Foreskin keratinocyte (primary cell): ENCODE measurements at places on chromosomes 11 and 22. TPM values are rescaled to one million over a fixed set of nuclear protein-coding genes. Genes with fewer than 3 reads are reported as not detected.

- DNase-seq: no peak
These were observed 111.6 kb downstream of the CRYBB2 start for GRCh38 chr22:25331050-25331449.

DNA sequence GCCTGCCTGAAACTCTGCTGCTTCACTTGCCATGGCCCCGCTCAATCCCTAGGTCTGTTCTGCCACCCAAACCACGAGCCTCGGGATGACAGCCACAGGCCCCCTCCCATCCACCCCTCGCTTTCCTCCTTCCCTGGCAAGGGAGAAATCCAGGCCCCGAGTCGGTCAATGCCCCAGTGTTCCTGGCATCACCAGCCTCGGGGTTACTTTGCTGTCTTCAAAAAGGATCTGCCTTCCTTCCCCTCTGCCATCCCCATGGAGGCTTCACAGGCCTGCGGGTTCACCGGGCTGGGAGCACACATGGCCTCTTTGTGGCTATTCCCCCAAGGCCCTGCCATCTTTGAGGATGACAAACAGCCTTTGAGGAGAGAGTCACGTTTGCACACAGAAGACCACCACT lies 38.8 kb upstream of the ALX4 start:
- no peak for DNase-seq

GRCh38 chr11:86805873-86806310 lies 5.5 kb downstream of the PRSS23 start:
- peak; percentile 57 for DNase-seq

- DNase-seq: no peak
These were observed 27.5 kb upstream of the SMIM35 start for GRCh38 chr11:118114266-118114665.

- no peak for DNase-seq
These were observed 136.1 kb downstream of the MORC2 start for GRCh38 chr22:30832407-30832987.

- no peak for DNase-seq
These were observed 42.6 kb downstream of the FLRT1 start for GRCh38 chr11:64078284-64078683.

- DNase-seq: no peak
These were observed 31.9 kb downstream of the COMMD9 start for GRCh38 chr11:36257351-36257750.

GRCh38 chr11:4645974-4646373 lies 2.2 kb downstream of the OR51E1 start:
- DNase-seq: no peak

GRCh38 chr11:91470656-91471055 lies 754.0 kb upstream of the FAT3 start:
- DNase-seq: peak; percentile 3

DNA sequence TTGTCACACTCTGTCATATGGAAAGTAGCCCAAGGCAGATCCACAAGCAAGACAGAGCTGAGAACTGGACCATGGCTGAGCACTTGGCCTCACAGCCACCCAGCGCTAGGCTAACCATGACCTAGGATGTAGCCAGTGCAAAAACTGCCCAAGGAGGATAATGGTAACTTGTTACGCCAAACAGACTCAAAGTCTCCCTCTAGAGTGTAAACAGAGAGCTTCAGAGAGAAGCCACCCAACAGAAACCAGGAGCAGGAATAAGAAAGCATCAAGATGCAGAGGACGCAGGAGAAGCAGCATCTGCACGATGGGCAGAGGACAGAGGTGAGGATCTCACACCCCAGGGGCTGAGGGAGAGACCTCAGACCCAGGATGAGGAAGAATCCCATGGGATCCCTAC lies 97.9 kb downstream of the RCN1 start:
- no peak for DNase-seq

The NRXN2 gene
- not detected in 2 replicates for total RNA-seq

GRCh38 chr22:48968201-48968959 lies 859.3 kb downstream of the BRD1 start:
- DNase-seq: no peak

DNA sequence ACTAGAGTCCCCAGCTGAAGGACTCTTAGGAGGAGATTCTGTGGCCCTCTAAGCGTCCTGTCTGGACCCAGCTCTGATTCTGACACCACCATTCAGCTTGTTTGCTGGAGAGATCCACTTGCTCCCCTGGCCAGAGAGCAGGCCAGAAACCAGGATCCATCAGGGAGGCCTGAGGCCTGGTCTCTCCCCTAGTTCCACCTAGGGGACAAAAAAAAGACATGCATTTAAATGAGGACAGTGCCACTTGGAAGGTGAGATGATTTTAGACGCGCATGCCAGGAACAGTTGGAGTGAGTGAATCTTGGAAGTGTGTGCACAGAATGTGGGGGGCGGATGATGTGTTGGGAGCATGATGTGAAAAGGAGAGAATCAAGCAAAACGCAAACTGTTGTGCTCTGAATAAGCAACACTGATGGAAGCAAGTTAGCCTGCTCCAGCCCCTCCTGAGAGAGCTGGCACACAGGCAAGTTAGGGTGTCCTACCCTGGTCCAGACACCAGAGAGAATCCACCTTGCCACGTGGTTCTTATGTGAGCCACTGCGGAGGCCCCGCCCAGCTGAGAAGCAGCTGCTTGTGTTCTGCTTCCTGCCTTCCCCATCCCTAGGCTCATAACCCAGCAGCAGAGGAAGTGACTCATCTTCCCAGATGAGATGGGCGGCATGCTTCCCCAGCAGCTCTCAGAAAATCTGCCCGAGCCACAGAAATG lies 8.0 kb upstream of the SLCO2B1 start:
- peak; percentile 89 for DNase-seq

GRCh38 chr22:50731811-50732624 lies 6.0 kb upstream of the ACR start:
- peak; percentile 32 for DNase-seq

DNA sequence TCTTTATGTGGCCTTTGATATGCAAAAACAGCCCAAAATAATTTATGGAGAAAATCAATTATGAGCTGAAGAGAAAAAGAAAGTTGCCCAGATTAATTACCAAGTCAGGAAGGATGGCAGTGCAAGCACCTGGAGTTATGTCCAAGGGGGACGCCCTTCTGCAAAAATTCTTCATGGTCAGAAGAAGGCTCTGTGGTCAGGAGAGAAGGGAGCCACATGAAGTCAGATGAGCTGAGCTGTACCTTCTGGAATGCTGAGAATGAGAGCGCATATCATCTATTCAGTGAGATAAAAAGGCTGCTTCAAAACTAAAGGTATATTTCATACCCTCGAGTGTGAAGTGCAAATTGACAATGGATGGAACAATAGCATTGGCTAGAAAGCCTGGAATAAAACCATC lies 607.4 kb downstream of the NTM start:
- DNase-seq: peak; percentile 84

DNA sequence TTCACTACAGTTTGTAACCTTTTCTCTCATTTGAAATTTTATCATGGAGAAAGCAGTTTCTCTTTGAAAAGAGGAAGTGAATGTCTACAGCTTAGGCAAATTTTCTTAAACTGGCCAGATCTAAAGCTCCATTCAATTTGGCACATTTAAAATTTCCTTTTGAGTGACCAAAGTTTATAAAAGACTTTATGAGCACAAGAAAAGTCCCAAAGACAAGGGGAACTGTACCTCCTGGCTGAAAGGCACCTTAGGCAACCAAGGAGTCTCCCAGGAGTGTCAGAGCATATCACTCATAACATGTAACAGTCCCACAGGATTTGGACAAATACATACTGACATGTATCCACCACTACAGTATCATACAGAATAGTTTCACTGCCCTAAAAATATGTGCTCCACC lies 41.3 kb downstream of the NARS2 start:
- DNase-seq: no peak

The PNPLA2 gene
- total RNA-seq: 11.4 and 14.4 TPM in 2 replicates

The CSF2RB gene
- not detected in 2 replicates for total RNA-seq

The TPH1 gene
- total RNA-seq: 0.11 and 0.14 TPM in 2 replicates

DNA sequence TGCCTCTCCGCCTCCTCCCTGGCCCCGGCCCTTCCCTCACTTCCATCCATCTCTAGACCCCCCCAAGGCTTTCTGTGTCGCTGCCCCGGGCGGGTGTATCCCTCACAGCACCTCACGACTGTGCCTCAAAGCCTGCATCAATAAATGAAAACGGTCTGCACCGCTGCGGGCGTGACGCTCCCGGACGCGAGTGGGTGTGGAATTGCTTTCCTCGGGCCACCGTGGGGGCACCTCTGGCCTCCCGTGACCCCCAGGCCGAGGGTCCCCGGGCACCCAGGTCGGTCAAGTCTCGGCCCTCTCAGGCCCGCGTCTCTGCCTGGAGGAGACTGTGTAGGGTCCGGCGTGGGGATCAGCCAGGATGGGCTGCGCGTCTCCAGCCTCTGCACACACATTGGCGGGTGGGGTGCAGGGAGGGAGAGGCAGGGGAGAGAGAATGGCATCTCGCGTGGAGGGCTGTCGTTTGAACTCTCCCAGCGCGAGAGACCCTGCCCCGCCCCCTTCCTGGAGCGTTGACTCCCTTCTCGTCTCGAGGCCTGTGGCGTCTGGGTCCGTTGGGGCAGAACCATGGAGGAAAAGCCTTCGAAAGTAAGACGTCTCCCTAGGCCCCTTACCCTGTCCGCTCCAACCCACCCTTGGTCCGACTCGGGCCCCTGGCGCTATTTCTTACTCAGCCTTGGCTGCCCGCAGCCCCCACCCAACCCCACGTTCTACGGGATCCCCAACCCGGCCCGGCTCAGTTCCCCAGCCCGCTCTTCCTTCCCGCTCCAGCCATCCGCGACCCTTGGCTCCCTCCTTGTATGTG lies at the start of gene CATSPERZ:
CATSPERZ (plus strand) TSS at position 512 of the 802 bp plus-strand sequence; CDS start at position 565, 53 bp downstream.
- DNase-seq: no peak

DNA sequence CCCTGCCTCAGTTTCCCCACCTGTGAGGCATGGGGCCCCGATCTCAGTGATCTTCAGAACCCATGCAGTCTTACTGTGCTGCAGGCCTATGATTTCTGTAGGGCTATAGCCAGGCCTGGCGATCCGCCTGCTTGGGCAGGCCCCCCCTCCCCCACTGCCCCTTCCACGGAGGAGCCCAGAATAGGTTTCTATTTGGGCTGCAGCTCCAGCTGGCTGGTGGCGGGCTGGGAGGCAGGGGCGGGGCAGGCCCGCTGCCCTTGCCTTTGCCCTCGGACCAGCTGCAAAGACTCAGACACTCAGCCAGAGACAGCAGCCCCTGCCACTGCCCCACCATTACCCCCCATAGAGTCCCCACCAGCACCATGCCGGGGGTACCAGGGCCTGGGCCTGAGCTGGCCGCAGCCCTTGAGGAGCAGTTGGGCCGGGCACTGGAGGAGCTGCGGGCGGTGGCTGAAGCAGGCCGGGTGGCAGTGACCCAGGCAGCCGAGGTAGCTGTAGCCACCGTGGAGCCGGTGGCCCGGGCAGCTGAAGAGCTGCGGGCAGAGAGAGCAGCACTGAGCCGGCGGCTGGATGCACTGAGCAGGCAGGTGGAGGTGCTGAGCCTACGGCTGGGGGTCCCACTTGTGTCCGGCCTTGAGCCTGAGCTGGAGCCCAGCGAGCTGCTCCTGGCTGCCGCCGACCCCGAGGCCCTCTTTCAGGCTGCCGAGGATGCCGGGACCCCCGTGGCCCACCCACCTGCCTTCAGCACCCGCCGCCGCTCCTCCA lies 12.2 kb downstream of the SMTN start:
- no peak for DNase-seq

DNA sequence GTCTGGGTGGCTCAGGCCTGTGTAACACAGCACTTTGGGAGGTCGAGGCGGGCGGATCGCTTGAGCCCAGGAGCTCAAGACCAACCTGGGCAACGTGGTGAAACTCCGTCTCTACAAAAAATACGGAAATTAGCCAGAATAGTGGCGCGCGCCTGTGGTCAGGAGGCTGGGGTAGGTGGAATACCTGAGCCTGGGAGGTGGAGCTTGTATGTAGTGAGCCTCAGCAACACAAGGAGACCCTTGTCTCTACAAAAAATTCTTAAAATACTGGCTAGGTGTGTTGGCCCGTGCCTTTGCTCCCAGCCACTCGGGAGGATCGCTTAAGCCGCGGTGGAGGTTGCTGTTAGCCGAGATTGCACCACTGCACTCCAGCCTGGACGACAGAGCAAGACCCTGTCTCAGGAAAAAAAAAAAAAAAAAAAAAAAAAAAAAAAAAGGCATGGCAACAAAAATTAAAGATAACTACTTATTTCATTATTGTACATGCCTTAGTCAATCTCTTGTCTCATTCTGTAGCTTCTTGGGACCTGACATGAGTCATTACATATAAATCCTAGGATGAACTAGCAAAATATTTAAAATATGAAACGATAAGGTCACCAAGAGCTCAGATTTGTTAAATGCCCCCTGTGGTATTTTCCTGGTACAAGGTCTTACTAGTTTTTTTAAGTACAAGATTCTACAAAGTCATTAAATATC lies 1.1 kb downstream of the TAF1D start:
- DNase-seq: peak; percentile 69

- no peak for DNase-seq
These were observed 137.7 kb upstream of the TEAD1 start for GRCh38 chr11:12536566-12536965.

GRCh38 chr11:22752908-22753310 lies 76.7 kb downstream of the SVIP start:
- DNase-seq: peak; percentile 2

DNA sequence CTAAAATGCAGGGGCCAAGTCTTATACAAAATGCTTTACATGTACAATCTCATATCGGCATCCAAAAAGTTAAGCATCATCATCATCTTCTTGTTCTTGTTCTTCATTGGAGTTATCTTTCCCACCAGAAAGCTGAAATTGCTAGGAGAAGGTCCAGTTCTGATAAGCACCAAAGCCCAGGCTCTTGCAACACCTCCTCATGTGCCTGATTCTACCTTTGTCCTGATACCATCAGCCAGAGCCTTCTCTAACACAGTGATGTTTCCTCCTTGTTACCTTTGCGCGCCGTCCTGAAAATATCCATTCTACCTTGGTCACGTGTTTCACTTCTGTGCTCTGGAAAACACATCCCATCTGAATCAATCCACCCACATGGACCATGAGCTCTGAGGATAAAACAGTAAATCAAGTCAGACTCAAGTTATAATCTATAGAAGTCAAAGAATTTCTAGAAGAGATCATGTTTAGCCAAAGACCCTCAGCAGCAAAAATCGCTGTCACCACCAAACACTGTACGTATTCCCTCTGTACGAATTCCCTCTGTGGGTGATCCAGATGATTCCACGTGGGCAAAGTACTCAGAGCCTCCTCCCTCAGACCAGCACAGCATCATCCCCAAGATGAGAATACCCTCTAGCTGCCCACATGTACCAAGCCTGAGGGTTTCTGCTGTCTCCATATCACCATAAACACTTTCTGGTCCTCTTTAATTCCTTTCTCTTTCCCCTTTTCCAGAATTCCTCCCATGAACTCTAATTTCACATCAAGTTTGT lies 19.0 kb downstream of the JAML start:
- DNase-seq: no peak

- peak; percentile 84 for DNase-seq
These were observed 39.1 kb upstream of the SPTBN2 start for GRCh38 chr11:66768088-66768521.

DNA sequence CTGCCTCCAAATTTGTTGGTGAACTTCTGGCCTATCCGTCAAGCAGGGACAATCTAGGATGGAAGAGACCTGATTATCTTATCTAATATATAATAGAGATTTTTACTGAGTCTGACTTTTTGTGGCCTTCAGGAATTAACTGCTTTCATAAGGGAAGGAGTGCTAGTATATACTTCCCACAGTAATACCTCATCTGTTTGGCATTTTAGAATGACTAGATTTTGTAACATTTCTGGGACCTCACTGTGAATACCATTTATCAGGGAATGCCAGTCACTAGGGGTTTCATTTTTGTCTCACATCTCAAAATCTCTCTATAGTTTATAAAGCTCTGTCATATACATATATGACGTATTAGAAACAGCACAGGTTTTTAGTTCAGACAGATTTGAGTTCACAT lies 114.3 kb downstream of the INSC start:
- no peak for DNase-seq

- DNase-seq: no peak
These were observed 31.2 kb downstream of the CD82 start for GRCh38 chr11:44596525-44597276.

The ABCC8 gene
- not detected in 2 replicates for total RNA-seq

The LRRC32 gene
- total RNA-seq: 0.03 TPM in 1 of 2 replicates, not detected in the other
